CD4-positive, CD25-positive, alpha-beta regulatory T cell (primary cell): ENCODE measurements at places on chromosomes 4 and X. TPM values are rescaled to one million over a fixed set of nuclear protein-coding genes. Genes with fewer than 3 reads are reported as not detected.

ATOH1 gene
- total RNA-seq: not detected

MAGEA2 gene
- total RNA-seq: not detected

METTL14 gene
- total RNA-seq: 52.3 TPM

ARHGEF6 gene
- 87.8 TPM for total RNA-seq

- H3K4me1 ChIP-seq: no peaks in the 10 kb centered on the region
- no peak overlapping the region for H3K27ac ChIP-seq
- DNase-seq: no peak
- H3K4me3 ChIP-seq: no peak overlapping the region
- no peaks in the 10 kb centered on the region for H3K27me3 ChIP-seq
Measured at GRCh38 chr4:137421796-137422195, 110.5 kb downstream of the PCDH18 start.

DNA sequence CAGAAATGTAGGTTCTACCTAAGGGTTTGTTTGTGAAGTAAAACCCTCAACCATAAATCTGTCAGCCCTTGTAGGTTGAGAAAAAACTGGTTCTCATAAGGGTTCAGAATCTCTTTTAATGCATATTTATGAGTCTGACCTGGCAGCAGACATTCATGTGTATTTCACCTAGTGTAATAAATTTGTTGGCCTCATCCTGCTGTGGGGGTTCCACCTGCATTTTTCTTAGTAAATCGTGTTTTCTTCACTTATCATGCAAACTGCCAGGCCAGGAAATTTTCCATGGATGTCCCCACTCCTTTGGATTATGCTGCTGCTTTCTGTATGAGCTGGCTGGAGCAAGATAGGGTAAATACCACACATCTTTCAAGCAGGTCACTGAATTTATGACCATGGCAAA is 42.4 kb downstream of the KLHL13 start:
- no peaks in the 10 kb centered on the region for H3K27me3 ChIP-seq
- H3K27ac ChIP-seq: no peak overlapping the region
- no peak for DNase-seq
- no peak overlapping the region for H3K4me3 ChIP-seq
- no peaks in the 10 kb centered on the region for H3K36me3 ChIP-seq

GRCh38 chr4:140095694-140096482 is 58.1 kb downstream of the MAML3 start:
- H3K27me3 ChIP-seq: no peaks in the 10 kb centered on the region
- H3K27ac ChIP-seq: peak overlapping the region; percentile 88
- H3K4me1 ChIP-seq: peaks cover 36% of the 10 kb centered on the region
- DNase-seq: peak; percentile 88

- H3K36me3 ChIP-seq: peaks cover 72% of the 10 kb centered on the region
- H3K4me3 ChIP-seq: no peak overlapping the region
- no peak for DNase-seq
- H3K27me3 ChIP-seq: no peaks in the 10 kb centered on the region
Measured at GRCh38 chr4:3145234-3145924, 70.9 kb downstream of the HTT start.

GRCh38 chr4:74013264-74013663 is 14.8 kb upstream of the CXCL5 start:
- DNase-seq: no peak
- H3K27me3 ChIP-seq: no peaks in the 10 kb centered on the region
- H3K27ac ChIP-seq: no peak overlapping the region
- H3K4me3 ChIP-seq: no peak overlapping the region
- H3K4me1 ChIP-seq: no peaks in the 10 kb centered on the region

DNA sequence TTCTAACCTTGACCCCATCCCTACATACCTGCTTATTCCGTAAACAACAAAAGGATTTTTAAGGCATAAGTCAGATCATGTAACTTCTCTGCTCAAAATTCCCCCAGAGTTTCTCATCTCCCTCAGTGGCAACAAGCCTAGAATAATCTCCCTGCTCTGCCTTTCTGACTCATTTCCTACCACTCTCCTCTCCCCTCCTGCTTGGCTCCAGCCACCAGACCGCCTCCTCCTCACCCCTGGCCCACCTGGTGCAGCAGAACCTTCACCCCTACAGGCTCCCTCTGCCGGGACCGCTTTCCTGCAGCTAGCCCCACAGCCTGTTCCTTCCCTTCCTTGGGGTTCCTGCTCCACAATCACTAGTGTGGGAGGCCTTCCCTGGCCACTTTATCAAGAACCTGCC is 32.1 kb downstream of the TSPAN5 start:
- H3K36me3 ChIP-seq: no peaks in the 10 kb centered on the region
- H3K27ac ChIP-seq: no peak overlapping the region
- H3K27me3 ChIP-seq: no peaks in the 10 kb centered on the region
- H3K4me1 ChIP-seq: peaks cover 34% of the 10 kb centered on the region
- H3K4me3 ChIP-seq: no peak overlapping the region

DNA sequence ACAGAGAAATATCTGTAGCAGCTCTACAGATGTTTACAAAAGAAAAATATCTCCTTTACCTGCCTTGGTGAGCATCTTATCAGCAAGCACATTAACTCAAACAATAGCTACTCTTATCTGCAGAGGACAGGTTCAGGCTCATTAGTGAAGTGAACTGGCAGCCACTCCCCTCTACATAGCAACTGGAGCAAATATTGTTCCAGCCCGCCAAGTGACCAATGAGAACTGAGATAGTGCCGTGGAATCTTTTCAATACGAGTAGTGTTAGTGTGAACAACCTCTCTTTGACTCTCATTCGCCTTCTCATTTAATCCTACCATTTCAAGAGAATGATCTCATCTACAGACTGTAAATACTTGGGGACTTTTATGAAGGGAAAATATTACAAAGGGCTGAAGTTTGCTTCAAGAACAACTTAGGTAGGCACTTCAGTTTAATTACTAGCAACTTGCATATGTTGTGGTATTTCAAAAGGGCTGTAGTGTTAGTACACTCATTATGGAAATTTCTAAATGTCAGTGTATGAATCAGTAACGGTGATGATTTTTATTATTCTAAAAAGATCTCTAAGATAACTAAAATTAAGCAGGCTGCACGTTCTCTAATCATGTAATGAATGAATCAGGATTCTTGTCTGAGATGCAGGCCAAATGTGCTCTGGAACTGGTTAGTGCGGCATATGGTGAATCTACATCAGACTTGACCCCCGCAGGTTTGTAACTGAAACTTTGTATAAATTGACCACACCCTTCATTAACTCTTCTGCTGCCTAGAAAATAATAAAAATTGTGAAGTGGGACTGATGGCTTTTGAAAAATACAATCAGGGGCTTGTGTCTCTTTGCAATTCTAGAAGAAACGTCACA is 72.4 kb downstream of the PALLD start:
- no peak overlapping the region for H3K27ac ChIP-seq
- H3K36me3 ChIP-seq: no peaks in the 10 kb centered on the region
- DNase-seq: no peak
- no peaks in the 10 kb centered on the region for H3K27me3 ChIP-seq
- H3K4me3 ChIP-seq: no peak overlapping the region
- H3K4me1 ChIP-seq: no peaks in the 10 kb centered on the region

DNA sequence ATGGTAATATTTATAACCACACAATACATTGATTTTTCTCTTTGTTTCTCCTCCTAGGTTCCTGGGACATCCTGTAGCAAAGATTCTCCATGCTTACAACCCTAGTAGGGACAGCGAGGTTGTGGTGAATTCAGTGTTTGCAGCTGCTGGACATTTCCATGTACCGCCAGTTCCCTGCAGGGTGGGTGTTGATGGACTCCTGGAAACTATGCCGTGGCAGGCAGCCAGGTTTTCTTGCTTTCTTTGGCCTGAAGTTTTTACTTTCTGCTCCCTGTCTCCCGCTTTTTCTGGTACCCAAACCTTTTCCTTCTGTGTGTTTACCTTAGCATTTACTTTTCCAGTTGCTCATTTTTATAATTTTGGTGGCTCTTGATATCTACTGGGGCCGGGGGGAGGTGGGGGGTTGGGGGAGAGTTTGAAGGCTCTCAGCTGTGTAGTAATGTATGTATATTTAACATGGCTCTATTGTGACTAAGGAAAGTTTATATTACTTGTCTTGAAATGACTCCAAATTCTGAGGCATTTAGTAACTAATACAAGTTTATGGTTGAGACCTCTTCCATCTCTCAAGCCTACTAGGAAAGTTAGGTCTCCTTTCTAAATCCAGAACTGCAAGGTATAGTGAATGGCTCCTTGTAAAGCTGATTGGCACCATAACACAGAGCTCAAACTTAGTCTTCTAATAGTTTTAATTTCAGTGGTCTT is 89.7 kb downstream of the TMEM131L start:
- no peak overlapping the region for H3K27ac ChIP-seq
- DNase-seq: no peak
- H3K4me1 ChIP-seq: no peaks in the 10 kb centered on the region
- H3K27me3 ChIP-seq: no peaks in the 10 kb centered on the region
- no peak overlapping the region for H3K4me3 ChIP-seq

DNA sequence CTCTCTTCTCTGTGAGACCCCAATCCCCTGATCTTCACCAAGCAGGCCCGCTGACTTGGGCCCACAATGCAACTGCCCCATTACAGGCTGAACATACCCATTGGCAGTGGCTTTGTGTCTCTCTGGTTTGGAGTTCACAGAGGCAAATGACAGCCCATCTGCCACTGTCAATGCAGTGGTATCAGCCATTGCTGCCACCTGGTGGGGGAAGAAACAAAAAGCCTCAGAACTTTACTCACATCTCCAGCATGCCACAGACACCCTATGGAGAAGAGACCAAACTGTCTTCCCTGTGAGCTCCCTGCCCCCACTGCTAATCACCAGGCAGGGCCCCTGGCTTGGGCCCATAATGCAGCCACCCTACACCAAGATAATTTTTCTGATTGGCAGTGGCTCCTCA is 729.3 kb upstream of the ACTRT1 start:
- no peak overlapping the region for H3K27ac ChIP-seq
- H3K27me3 ChIP-seq: no peaks in the 10 kb centered on the region

- no peaks in the 10 kb centered on the region for H3K36me3 ChIP-seq
- H3K27ac ChIP-seq: no peak overlapping the region
- H3K4me3 ChIP-seq: no peak overlapping the region
- no peaks in the 10 kb centered on the region for H3K27me3 ChIP-seq
Measured at GRCh38 chr4:170428929-170429328, 339.2 kb upstream of the AADAT start.

DNA sequence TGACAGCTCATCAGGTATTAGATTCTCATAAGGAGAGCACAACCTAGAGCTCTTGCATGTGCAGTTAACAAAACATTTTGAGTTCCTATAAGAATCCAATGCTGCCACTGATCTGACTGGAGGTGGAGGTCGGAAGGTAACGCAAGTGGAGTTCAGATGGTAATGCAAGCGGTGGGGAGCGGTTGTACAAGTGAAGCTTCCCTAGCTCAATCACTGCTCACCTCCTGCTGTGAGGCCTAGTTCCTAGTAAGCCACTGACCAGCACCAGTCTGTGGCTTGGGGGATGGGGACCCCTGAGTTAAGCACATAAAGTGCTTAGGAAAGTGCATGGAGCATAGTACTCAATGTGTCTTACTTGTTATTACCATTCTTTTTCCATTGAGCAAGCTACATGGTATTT is 983.2 kb upstream of the IGFBP7 start:
- H3K4me1 ChIP-seq: no peaks in the 10 kb centered on the region
- no peak overlapping the region for H3K4me3 ChIP-seq
- H3K27me3 ChIP-seq: no peaks in the 10 kb centered on the region
- no peak overlapping the region for H3K27ac ChIP-seq
